T-cell (primary cell): ENCODE measurements at places on chromosomes 3 and 15.

DNA sequence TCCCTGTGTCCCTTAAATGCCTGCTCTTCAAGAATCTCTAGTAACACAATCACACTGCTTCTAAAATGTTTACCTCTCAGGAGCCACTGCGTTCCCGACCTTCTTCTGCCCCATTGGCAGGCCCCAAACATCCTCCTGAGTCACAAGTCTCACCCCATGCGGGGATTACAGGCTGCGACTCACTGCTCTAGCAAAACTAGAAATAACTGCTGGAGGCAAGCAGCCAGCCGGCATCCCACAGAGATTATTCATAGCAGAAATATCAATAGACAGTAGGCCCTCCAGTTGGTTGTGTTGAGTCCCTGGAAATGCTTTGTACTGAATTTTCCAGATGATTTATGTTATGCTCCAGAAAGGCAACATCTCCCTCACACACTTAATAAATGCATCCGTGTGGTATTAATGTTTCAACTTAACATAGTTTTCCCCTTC, 64.8 kb downstream of the RFTN1 start:
- DNase-seq = no peak

GRCh38 chr3:179949412-179949811, 87.3 kb downstream of the PEX5L start:
- DNase-seq = no peak

DNA sequence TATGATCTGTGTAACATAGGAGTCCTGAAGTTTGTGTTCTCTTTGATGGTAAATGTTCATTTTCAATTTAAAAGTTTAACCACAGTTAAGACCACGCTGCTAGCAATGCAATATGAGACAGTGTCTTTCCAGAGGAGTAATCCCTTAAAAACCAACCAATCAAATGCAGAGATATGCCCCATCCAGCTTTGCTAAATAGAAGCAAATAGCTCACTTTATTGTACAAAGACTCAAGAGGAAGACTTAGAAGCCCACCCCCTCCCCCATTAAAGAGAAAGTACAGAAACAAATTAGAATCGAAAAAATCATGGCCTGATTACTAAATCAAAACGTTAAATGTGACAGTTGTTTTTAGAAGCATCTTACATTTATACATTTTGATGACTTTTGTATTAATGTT, 2.1 kb upstream of the ANP32A start:
- DNase-seq = no peak

DNA sequence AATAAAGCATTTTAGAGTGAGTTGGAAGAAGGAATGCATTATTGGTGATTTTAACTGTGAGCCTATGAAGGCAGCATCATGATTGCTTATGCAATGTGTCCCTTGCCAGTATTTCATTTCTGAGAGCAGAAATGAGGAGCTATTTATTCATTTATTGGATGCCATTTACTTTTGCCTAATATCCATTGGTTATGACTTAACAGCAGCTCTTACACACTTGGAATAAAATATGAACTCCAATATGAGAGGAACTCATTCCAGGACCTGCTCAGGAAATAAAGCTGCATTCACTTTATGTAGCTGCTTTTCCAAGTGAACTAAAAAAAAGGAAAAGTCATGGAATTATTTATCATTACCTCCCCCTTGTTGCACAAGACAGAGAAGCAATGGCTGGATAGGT, 280.1 kb downstream of the LRTM1 start:
- DNase-seq = no peak

GRCh38 chr3:12991481-12991837, 81.8 kb downstream of the IQSEC1 start:
- DNase-seq = no peak

DNA sequence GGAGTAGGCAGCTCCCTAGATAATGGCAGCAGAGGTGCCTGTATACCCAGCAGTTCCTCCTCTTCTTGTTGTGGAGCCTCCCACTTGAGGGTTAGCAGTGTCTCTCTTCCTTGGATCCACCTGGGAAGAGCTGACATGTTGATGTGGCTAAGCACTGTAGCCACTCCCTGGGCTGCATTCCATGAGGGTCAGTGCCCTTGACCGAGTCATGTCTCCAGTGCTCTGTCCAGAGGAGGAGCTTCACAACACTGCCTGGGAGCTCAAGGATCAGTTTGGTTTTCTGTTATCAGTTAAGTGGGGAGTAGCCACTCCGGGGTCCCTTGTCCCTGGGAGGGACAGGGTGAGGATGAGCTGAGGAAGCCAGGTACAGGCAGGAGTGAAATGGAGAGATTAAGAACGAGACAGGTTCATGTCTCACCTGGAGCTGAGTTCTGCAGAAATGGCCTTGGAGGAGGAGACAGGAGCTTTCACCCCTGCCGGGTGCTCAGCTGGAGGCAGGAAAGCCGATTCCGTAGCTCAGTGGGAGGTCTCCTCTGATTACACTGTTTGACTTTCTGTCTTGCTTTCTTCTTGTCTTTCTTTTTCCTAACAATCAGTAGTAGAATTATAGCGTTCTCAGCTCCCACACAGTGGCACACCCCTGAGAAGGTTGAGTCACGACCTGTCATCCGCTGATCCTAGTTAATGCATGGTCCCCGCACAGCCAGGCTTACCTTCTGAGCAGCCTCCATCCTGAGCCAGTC, 57.9 kb upstream of the SEC22A start:
- no peak for DNase-seq

GRCh38 chr15:92541291-92542200, 114.0 kb downstream of the FAM174B start:
- DNase-seq = no peak

GRCh38 chr3:54563501-54564200, 364.2 kb downstream of the LRTM1 start:
- DNase-seq = no peak

DNA sequence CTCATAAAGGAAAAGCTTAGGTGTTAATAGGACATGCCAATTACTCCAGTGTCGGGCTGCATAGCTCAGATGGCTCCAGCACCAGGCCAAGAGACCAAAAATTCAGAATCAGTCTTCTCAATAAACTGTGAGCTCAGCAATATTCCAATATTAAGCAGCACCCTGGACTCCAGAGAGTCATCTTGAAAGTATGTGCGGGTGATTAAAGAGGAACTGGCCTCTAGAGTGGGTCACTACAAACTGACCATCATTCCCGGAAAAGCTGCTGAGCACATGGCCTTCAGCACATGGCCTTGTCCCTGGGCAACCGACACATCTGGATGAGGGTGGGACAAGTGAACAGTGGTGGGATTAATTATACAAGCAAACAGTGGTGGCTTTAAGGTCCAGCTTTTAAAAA, 59.0 kb downstream of the MAGI1 start:
- DNase-seq = no peak
